NCI-H2029 (cell line): ENCODE measurements at places on chromosomes 13 and 19.

GRCh38 chr19:36032251-36033104 is at the start of gene CLIP3:
Gene CLIP3 (minus strand): TSS chr19:36032873. CDS start chr19:36032357, 516 bp downstream.
- DNase-seq = peak; percentile 27

GRCh38 chr19:43306097-43306496 is 36.8 kb upstream of the PSG9 start:
- DNase-seq = no peak

GRCh38 chr13:23025864-23026608 is 154.7 kb upstream of the SGCG start:
- no peak for DNase-seq

GRCh38 chr19:42052241-42052863 is 17.7 kb downstream of the GRIK5 start:
- peak; percentile 46 for DNase-seq

- no peak for DNase-seq
These were observed 130.0 kb downstream of the SIPA1L3 start for GRCh38 chr19:38036707-38037611.

- no peak for DNase-seq
These were observed 27.6 kb downstream of the EDNRB start for GRCh38 chr13:77891041-77891440.

- DNase-seq = no peak
These were observed 209.3 kb downstream of the KCNRG start for GRCh38 chr13:50224534-50224933.

- peak; percentile 84 for DNase-seq
These were observed 40.3 kb downstream of the DEDD2 start for GRCh38 chr19:42176990-42177685.

GRCh38 chr13:113129480-113129879 is 6.9 kb downstream of the F10 start:
- DNase-seq = no peak

- DNase-seq = peak; percentile 93
These were observed 20.9 kb downstream of the TECR start for GRCh38 chr19:14550201-14550754.

GRCh38 chr19:49987159-49987698 is 26.3 kb upstream of the SIGLEC11 start:
- no peak for DNase-seq
